ENCODE measurements at places on chromosomes 1 and 21.

GRCh38 chr1:23779826-23780371 lies 1.7 kb downstream of the PITHD1 start:
- DNase-seq, result peak; percentile 27

DNA sequence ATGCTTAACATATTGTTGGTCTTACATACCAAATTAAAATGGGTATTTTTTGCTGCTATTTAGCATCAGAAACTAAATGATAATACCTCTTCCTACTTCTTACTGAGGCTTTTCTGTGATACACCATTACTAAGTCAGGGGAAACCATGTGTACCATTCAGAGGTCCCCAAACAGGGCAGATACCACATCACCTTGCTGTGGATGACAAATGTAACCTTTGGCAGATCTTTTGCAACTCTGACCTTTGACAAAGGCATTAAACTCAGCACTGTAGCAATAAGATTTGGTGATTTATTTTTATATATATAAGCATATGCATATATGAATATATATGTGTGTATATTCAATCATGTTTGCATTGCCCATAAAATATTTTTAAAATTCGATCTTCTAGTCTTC lies 2.9 kb downstream of the FAM177B start:
- no peak for DNase-seq

DNA sequence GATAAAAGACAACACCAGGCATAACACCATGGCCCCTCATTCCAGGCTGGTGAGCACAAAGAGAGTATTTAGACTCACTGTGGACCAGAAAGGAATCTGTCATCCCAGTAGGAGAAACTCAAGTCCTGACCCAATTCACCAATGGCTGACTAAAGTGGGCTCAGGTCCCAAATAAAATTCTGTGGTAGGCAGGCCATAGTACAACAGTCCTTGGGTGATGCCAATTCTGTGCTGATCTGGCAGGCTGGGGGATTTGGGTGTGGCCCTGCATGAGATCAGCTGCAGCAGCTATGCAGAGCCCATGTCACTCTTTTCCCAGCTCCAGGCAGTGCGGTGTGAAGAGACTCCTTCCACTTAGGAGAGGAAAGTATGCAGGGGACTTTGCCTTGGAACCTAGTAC lies 245.1 kb downstream of the LBR start:
- DNase-seq, result no peak

DNA sequence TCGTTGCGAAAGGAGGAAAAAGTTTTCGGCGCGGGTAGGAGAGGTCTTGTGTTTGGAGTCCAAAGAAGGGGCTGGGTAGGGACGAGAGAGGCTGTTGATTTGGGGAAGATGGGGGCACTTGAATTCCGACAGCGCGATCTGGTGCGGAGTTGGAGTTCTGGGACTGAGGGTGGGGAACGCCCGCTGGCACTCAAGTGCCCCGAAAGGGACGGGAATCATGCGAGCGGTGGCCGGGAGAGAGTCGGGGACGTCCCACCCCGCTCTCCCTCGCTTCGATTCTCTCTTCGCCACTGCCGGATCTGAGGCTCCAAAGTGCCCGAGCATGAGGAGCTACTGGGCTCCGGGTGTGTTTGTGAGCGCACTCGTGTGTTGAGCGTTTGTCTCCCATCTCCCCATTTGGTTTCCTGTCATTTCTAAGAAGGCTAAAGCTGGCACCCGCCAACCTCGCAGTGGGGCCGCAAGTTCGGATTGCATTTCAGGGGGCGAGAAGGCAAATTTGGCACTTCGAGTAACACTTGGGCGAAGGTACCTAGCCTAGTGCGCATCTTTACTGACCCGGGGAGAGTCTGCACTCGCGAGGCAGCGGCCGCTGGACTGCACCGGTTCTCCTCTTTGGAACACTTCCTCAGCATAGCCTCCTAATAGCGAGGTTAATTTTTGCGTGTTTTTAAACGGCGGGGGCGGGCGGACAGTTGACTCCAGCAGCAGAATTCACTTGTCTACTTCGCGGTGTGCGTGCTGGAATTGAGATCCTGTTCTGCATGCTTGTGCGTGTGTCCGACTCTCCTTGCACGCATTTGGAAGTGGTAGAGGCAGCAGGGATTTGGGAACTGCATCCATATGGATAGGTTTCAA lies 1.2 kb downstream of the CHRM3 start:
- no peak for DNase-seq

Data from non-pigmented ciliary epithelial cell (primary cell).